ENCODE measurements at places on chromosomes 6 and 20. TPM values are rescaled to one million over a fixed set of nuclear protein-coding genes. Genes with fewer than 3 reads are reported as not detected.

DNA sequence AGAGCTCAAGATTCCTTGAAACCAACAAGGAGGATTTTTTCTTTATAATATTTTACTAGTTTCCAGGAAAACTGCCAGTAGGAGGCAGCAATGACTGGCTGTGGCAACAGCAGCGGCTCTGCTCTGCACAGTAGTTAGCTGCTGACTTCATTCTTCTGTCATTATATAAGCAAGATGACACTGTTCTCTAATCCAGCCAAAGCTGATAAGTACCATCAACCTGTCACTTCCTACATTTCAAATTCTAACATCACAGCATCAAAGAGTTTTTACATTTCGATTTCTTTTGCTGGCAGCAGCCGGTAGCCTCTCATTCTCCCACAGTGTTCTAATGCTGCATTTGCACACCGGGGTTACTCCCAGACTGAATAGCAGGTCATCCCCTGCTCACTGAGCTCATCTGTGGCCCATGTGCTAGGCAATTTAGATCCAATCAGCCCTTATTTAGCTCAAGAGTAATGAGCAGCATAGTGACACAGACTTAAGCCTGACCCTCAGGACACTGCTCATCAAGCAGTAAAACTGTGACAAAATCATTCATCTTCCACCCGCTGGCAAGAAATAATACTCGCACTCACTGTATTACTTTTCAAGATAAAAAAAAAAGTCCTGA is 67.8 kb downstream of the MMS22L start:
- no peak for DNase-seq

DNA sequence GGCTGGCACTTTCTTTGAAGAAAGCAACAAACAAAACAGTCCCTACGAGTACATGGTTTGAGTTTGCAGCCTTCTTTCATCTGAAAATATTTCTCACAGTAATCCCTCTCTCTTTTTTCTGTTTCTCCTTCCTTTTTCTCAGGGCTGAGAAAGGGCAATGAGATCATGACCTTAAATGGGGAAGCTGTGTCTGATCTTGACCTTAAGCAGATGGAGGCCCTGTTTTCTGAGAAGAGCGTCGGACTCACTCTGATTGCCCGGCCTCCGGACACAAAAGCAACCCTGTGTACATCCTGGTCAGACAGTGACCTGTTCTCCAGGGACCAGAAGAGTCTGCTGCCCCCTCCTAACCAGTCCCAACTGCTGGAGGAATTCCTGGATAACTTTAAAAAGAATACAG is 80.7 kb upstream of the CLDN20 start:
- no peak for DNase-seq

ZNF343 gene
- 13.7 TPM for total RNA-seq

RSPH9 gene
- total RNA-seq, result not detected

DNA sequence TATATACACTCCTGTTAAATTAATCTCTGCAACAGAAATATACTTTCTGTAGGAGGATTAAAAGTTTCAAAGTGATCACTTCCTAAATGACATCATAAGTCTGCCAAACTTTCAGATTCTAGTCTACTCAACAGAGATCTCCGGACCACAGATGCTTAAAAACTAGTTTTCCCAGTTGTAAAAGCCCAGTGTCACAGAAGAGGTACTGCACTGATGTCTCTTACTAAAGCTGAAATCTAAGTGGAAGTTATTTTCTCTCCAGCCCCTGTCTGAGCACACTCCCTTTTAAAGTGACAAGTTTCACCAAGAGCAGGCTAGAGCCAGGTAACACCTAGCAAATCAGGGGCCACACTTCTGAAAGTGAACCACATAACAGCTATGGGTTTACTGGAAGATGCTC is 71.6 kb upstream of the DST start:
- no peak for DNase-seq

BPIFB1 gene
- total RNA-seq, result not detected

TCF21 gene
- 0.05 TPM for total RNA-seq

DNA sequence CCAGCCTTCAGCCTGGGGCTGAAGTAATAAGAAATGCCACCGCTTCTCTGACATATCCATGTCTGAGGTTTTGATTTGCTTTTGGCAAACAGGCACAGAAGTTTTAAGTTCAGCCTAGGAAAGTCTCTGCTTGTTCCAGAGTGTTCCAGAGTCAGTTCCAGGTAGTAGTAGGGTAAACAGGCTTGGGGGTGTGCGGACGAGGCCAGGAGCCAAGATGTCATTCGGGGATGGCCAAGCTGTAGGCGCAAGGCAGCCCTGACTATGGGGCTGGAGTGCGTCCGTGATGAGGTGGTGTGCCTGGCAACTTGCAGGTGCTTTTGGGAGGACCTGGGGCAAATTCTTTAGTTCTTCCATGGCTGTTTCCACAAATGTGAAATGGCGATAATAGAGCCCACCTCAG is 60.3 kb downstream of the IRF4 start:
- DNase-seq, result no peak

HAO1 gene
- not detected for total RNA-seq

DNA sequence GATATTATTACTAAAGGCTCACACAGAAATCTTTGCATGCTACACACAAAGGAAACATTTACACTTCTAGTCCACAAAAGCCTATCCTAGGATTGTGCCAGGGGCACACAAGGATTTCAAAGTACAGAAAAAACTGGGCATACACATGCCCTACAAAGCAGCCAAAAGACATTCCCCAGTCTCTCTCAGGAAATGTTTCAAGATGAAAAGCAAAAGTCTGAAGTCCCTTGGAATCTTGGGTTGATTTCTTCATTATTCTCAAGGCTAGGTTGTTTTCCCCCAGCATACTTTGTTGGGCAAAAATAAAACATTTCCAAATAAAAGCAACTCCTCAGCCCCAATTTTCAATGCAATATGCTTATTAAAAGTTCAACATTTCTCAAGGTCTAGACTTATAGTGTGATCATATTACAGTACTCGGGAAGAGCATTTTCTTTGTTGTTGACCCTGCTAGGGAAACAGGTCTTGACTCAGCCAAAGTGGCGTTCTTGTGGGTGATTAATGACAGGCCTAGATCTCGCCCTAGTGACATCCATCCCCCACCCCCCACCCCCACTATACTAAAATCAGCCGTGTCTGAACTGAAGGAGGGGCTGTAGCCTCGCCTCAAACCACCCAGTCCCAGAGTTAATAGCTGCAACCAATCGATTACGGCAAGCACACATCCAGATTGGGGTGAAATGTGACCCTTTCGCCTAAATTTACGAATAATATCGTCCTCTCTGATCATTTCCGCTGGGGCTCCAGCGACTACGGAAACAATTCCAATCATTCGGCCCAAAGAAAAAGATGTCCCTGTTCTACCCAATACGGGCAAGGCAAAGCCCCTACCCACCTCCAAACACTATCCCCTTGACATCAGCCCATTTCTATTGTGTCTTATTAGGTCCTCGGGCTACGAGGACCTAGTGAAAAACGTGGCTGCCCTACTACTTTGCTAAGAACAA is 1.4 kb downstream of the AKIRIN2 start:
- DNase-seq, result peak; percentile 19

SFTA2 gene
- total RNA-seq, result not detected

GRCh38 chr20:35306931-35307517 is 14.8 kb upstream of the FAM83C start:
- no peak for DNase-seq
